ENCODE measurements at places on chromosomes 11 and 22. TPM values are rescaled to one million over a fixed set of nuclear protein-coding genes. Genes with fewer than 3 reads are reported as not detected.

Gene FBLN1
- total RNA-seq = 286 TPM

Gene TXNRD2
- 25.5 TPM for total RNA-seq

Gene SEC14L6
- total RNA-seq = 0.40 TPM

Gene FGF4
- total RNA-seq = not detected

Gene KRTAP5-10
- not detected for total RNA-seq
